ENCODE measurements at places on chromosomes 1 and 21.

GRCh38 chr1:56070601-56071000 is 508.8 kb downstream of the PLPP3 start:
- DNase-seq = no peak

GRCh38 chr1:33231166-33231565 is 25.1 kb upstream of the ZNF362 start:
- no peak for DNase-seq

- no peak for DNase-seq
Measured at GRCh38 chr1:54273092-54273794, 73.3 kb downstream of the MRPL37 start.

DNA sequence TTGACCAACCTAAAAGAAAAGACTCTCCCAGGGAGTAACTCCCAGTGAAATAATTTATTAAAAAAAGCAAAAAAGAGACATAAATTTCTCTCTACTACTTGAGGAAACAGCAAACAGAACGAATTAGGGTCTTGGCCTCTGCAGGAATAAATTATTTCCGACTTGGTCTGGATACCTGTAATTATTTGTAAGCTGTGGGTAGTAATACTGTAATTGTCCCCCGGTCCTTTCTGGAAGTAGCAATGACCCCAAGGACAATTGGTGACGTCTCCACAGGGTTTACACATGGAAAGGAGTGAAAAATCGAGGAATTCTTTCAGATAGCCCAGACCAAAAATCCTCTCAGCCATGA is 3.7 kb upstream of the SIM2 start:
- no peak for DNase-seq

DNA sequence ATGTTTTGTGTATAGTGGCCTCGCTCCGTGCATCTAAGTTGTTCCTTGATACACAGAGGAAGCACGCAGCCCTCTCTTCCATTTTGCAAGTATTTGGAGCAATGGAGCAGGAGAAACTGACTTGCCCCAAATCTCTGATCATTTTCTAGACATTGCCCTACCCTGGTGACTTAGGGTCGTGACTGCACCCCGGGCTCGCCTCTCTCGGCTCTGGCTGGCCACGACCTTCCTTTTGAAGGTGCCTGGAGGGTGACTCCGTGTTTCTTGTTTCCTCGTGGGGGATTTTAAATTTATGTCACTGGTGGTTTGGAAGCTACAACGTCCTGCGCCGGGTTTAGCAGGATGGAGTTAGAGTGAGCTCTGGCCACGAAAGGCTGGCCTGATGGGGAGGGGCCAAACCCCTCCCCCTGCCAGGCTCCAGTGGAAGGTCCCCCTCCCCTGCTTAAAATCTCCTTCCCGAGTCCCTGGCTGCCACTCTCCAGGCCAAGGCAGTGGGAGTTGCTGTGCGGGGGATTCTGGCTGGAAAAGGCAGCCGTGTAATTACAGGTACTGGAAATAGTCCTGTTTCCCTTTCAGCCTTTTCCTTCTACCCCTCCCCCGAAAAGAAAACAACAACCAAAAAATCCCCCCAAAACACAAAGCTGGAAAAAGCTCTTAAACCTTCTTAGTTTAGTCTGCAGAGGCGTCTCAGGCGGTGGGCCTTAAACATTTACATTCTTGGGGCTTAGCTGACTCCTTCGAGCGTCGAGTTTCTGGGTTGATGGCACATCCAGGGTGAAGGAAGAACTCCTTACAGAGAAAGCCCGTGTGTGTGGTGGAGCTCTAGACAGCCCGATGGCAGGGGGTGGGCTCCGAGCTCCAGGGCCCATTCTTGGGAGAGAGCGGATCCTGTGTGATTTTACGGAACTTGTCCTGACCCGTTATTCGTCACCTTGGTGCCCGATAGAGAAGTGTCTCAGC is 28.1 kb downstream of the SPSB1 start:
- DNase-seq = no peak

DNA sequence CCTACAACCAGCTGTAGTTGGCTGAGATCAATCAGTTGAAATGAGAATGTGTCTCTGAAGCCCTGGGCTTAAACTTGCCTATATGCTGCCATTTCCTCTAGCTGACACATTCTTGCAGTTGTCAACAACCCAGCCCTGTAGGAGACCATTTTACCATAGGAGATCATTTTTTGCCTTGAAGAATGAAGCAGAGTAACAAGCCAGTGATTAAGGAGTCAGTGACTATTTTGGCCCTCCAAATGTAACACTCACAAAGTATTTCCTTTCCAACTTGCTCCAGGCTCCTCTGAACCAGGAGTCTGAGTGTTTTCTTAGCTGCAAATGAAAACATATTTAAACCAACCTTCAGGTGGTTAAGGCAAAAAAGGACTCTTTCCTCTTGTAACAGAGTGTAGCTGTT is 183.5 kb downstream of the ZZZ3 start:
- no peak for DNase-seq

- no peak for DNase-seq
Measured at GRCh38 chr1:70909262-70909822, 138.3 kb downstream of the PTGER3 start.

GRCh38 chr21:45591619-45592207 is 49.5 kb upstream of the SLC19A1 start:
- DNase-seq = no peak

DNA sequence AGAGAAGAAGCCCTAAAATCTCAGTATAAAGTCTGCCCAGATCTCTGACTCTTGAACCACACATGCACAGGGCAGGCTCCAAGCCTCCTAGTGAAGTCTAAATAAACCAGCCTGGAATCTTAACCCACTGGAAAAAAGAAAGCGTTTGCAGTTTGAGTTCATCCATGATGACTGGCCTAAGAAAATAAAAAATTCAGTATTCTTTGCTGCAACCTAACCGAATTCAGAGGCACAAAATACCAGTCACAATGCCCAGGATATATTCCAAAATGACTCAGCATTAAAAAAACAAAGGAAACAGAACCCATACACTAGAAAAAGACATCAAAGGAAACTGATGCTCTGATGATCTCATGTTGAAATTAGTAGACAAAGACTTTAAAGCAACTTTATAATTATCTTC is 269.2 kb downstream of the SDCCAG8 start:
- peak; percentile 61 for DNase-seq

DNA sequence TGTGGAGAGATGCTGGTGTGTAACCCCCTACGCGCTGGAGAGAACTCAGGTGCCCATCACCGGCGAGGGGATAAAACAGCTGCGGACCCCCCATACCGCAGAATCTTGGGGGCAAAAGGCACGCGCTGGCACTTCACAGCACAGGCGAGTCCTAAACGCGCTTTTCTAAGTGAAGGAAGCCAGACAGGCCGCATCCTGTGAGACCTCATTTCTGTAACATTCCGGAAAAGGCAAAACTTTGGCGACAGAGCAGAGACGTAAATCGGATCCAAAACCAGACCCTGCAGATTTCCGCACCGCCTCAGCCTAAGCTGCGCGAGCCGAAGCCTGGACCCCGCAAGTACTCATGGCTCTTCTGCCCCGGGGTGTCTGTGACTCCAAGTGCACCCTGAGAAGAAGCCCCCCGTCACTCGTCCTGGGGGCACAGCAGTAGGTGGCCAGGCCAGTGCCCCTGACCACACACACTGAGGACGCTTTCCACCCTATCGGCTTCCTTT is 60.9 kb downstream of the SLX9 start:
- no peak for DNase-seq

- DNase-seq = no peak
Measured at GRCh38 chr1:996851-997712, 2.8 kb downstream of the HES4 start.

DNA sequence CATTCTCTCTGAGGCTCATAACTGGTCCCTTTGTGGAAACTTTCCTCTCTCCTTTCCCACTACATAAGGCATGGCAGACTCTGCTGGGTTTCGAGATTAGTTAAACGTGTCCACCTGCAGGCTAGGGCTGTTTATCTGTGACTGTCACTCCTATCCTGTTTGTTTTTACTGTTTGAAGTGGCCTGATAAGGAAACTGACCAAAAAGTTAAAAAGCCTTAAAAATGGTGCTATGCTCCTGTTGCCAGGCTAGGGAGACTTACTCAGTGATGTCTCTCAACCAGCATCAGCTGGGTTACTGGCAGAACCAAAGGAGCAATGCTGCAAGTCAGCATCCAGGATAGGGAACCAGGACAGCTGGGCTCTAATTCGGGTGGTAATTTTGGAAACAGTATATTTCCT is 3.9 kb downstream of the PIGV start:
- no peak for DNase-seq

GRCh38 chr1:41914516-41914915 is 4.2 kb downstream of the HIVEP3 start:
- no peak for DNase-seq

DNA sequence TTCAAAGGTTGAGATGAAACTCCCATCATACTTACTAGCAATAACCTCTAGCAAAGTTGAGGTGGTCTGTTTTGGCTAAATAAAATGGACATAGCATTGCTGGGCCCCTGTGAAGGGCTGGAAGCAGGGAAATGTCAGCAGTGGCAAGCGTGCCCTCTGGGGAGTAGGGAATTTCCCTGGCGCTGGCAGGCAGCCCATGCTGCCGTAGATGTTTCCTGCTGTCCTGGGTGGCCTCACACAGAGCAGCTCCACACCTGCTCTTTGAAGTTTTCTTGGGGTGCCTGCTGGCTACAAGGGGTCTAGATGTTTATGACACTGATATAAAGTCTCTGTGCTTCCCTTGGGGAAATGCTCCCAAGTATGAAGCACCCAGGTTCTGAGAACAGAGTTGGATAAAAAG is 30.2 kb downstream of the ADARB1 start:
- no peak for DNase-seq

GRCh38 chr1:10690484-10690883 is 106.0 kb downstream of the CASZ1 start:
- no peak for DNase-seq

- DNase-seq = no peak
Measured at GRCh38 chr1:239795304-239795703, 296.4 kb upstream of the FMN2 start.

DNA sequence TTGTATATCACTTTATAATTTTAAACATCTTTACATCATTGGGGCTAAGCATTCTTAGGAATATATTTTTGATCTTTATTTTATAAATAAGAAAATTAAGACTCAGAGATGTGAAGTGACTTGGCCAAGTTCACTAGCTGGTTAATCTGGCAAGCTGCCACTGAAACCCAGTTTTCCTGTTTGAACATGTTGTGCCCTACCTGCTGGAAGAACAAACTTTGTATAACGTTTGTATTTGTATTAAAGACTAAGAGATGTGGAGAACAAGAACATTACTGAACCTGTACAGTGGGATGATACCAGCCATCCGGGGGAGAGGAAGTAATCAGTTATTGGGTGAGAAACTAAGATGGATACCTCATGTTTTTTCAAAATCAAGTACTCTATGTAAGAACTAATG is 77.2 kb upstream of the SIPA1L2 start:
- no peak for DNase-seq

DNA sequence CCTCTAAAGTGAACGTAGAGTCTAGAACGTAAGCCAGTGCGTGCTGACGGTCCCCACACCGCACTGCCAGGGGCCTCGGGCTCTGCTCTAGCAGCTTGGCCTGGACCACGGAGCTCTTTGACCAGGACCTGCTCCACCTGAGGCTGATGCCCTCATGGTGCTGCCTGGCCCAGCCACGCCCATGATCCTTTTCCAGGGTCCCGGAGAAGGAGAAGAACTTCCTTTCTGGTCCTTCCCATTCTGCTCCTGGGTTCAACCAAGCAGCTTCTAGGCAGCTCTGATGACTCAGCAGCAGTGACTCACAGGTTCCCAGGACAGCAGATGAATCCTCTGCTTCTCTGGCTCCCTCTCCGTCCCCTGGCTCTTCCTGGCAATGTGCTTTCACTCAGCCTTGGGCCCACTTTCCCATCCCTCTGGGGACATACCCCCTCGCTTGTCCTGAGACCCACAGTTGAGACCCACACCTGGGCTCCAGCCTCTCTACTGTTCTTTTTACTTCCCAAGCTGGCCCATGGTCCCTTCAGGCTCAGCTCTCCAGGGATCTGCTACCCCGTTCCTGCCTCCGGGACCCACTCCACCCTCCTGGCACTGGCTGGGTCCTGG is 246.3 kb upstream of the RAB4A start:
- peak; percentile 70 for DNase-seq

- DNase-seq = no peak
Measured at GRCh38 chr1:8086055-8086454, 59.9 kb upstream of the ERRFI1 start.

DNA sequence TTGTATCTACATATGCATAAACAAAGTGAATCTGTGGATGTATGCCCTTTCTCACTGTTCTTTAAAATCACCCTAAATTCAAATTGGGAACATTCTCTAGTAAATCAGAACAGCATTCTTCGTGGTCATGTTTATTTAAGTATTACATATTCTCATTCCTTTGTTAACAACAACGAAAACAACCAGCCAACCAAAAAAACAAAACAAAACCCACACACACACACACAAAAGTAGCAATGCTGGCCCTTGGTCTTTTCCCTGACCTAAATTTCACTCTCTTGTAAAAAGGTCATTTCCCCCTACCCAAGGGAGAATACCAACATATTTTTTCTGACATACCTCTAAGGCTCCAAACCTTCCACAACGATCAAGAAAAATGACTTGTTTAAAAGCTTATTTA is 102.6 kb downstream of the NRIP1 start:
- DNase-seq = no peak

- DNase-seq = no peak
Measured at GRCh38 chr1:193494368-193494767, 308.0 kb upstream of the B3GALT2 start.

- DNase-seq = no peak
Measured at GRCh38 chr1:91234181-91234580, 170.5 kb downstream of the HFM1 start.

- no peak for DNase-seq
Measured at GRCh38 chr1:76388261-76388660, 313.7 kb downstream of the ST6GALNAC3 start.

DNA sequence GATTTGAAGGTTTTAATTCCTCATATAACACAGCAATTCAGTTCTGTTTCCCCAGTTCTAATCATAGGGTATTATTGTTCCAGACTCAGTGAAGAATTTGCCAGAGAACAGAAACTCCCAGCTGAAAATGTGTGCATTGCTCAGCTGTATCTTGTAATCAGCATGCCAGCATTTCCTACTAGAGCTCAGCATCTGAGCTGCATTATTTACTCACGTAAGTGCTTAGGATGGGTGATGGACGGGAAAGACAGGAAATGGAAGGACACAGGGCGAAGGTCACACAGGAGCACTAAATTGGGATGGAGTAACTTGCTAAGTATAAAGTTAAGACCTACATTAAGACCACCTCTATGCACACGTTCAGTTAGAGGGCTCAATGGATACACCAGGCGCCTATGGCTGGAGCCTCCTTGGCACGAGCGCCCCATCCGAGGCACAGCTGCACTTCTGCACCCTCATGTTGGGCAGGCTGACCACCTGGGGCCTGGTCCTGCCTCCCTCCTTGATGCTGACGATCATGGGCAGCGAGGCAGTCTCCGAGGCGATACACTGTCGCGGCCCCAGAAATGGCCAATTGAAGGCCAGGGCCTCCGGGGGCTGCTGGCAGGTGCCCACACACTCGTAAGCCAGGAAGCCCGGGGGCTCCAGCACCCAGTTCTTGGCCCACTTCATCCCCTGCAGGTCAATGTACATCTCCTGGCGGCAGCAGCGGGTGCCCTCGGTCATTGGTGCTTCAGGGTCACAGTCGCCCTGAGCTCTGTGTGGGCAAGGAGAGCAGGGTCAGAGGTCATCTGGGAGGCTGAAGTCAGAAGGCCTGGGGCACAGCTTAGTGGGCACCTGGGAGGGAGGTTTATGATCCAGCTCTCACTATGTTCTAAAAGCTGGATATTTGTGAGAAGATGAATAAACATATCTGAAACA is 3.7 kb downstream of the LEFTY2 start:
- no peak for DNase-seq
